ENCODE measurements at places on chromosomes 11 and 22.

GRCh38 chr22:30564045-30564760 lies 10.3 kb downstream of the GAL3ST1 start:
- DNase-seq, result no peak

- DNase-seq, result no peak
These were observed 107.0 kb downstream of the STIM1 start for GRCh38 chr11:3962406-3962840.

GRCh38 chr22:41146573-41146972 lies 54.2 kb downstream of the EP300 start:
- DNase-seq, result no peak

DNA sequence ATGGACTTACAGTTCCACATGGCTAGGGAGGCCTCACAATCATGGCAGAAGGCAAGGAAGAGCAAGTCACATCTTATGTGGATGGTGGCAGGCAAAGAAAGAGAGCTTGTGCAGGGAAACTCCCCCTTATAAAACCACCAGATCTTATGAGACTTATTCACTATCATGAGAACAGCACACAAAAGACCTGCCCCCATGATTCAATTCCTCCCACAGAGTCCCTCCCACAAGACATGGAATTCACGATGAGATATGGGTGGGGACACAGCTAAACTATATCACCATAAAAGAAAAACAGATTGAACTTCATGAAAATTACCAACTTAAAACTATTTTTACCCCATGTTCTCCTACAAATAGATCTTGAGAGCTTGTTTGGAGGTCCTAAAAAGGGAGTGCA lies 19.6 kb downstream of the ENTHD1 start:
- DNase-seq, result no peak

GRCh38 chr22:48885919-48886305 lies 941.8 kb downstream of the BRD1 start:
- no peak for DNase-seq

DNA sequence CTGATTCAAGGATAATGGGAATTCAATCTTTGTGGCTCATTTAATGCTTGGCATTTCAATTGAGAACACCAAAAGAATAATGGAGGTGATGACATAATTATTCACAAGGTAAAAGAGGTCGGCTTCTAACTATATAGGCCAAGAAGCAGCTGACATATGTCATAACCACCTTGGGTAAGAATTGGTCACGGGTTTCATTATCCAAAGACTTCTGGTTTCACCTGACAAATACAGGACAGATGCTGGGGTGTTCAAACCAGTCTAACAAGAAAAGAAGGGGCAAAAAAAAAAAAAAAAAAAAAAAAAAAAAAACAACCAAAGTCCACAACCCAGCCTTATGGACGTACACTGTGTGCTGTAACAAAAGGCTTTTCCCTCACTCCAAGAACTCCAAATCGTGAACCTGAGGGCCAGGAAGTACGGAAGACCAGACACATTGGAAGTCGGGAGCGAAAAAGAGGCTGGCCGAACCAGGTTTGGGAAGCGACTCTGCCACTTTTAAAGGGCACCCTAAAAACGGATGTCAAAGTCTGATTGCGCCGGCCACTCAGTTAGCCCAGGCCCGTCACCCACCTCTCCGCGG lies 385 bp downstream of the HARBI1 start:
- DNase-seq, result no peak

GRCh38 chr11:92302770-92303169 lies 78.2 kb downstream of the FAT3 start:
- no peak for DNase-seq

DNA sequence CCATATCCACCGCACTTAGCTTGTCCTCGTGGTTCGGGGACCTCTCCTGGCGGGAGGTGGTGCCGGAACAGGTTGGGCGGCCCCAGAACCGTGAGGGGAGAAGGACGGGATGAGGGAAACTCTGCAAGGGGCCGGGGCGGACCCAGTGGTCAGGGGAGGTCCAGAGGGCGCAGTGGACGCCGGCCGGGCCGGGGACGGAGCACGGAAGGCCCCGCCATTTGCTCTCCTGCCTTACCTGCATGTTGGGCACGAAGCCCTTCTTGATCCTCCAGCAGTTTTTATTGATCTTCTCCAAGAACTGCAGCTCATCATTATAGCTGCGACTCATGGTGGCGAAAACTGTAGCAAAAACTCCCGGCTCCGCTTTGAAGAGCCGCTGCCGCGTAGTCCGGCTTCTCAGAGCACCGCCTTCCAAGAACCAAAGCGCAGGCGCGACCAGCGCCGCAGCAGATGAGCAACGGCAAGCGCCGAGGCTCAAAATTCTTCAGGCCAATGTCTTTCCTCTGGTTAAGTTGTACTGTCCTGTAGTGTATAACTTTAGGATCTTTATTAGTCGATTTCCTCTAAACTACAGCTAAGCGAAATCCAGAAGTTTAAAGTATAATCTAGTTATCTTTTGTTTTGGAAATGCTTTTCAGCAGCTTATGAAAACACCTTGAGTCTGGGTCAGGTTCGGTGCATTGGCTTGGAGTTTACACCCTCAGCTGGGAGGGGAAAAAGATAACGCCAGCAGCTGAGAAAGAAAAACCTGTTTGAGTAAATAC lies at the start of gene RTCB:
RTCB (minus strand) TSS at position 419 of the 764 bp plus-strand sequence; CDS start at position 328, 91 bp downstream.
- DNase-seq, result peak; percentile 80

GRCh38 chr11:4187055-4187988 lies 92.7 kb downstream of the RRM1 start:
- peak; percentile 77 for DNase-seq

DNA sequence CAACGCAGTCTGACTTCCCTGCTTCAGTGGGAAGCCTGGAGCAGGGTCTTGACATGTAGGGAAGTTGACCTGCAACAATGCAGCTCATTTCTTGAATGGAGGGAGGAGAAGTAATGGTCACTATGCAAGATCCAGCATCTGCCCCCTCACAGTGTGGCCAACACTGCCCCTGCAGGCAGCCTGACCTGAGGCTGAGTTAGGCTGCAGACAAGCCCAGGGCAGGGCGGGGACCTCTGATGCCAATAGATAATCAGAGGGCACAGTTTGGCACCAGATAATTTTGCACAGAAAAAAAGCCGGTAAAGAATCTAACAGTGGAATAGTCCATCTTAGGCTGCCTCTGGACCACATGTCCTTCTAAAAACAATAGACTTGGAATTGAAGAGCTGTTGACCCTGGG lies 182.3 kb downstream of the DSCAML1 start:
- DNase-seq, result no peak

DNA sequence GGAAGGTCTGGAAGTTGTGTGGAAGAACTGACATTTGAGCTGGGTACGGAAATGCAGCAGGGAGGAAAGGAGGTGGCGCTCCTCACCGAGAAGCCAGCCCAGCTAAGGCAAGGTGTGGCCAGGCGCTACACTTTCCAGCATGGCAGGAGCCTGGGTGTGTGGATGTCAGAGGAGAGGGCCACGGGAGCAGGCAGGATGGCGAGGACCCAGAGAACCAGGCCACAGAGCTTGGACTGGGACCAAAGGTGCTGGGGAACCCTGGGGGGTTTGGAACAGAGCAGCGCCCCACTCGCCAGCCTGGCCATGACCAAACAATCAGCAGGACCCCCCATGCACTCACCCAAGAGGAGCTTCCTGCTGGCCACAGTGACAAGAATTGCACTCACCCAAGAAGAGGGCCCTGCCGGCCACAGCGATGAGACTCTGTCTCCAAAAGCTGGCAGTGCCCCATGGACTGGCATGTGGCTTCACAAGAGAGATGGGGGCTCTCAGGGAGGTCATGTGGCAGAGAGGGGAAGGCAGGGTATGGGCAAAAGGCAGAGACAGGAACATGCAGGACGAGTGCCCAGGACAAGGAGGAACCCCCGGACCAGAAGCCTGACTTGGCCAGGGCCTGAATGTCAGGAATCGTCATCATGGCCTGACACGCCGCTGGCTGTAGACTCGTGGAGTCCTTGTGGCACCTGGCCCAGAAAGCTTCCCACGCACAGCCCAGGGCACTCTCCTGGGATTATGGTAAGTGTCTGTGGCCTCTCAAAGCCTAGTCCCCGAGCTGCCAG lies 45.4 kb downstream of the IGF2 start:
- DNase-seq, result peak; percentile 3

- DNase-seq, result no peak
These were observed 1.5 kb downstream of the AMPD3 start for GRCh38 chr11:10456519-10456918.

- DNase-seq, result no peak
These were observed 38.3 kb upstream of the NNMT start for GRCh38 chr11:114257621-114258558.

DNA sequence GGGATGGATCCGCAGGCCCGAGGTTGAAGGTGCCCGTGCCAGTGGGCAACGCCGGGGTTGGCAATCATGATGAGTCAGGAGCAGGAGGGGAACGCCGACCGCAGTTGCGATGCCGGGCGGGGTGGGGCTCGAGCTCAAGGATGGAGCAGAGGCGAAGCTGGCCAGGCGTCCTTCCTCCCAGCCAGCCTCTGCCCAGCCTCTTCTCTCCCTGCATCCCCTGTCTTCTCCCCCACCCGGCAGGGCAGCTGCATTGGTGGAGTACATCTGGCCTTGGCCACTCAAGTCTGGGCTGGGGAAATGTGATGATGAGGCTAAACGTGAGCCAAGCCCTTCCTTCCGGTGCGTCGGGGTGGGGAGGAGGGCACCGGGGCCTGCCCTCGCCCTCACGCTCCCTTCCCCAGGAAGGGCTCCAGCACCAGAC lies 3.9 kb downstream of the IFITM10 start:
- no peak for DNase-seq

DNA sequence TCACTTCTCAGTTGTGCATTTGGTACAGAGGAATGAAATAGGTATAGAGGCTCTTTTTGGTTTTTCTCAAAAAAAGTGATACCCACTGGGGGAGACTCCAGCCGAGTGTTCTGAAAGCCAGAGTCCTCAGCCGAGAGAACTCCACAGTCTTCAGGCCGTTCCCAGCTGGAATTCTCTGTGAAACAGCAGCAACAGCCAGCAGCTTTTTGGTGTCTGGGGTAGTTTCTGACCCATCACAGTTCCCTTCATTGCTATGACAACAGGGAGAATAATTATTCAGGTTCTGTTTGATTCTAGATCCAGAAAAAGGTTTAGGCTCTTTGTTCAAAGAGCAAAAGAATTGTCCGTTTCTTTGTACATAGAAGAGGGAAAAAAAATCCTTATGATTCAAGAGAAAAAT lies 84.6 kb downstream of the C22orf31 start:
- DNase-seq, result no peak

- no peak for DNase-seq
These were observed 165.4 kb downstream of the AASDHPPT start for GRCh38 chr11:106242718-106243415.

DNA sequence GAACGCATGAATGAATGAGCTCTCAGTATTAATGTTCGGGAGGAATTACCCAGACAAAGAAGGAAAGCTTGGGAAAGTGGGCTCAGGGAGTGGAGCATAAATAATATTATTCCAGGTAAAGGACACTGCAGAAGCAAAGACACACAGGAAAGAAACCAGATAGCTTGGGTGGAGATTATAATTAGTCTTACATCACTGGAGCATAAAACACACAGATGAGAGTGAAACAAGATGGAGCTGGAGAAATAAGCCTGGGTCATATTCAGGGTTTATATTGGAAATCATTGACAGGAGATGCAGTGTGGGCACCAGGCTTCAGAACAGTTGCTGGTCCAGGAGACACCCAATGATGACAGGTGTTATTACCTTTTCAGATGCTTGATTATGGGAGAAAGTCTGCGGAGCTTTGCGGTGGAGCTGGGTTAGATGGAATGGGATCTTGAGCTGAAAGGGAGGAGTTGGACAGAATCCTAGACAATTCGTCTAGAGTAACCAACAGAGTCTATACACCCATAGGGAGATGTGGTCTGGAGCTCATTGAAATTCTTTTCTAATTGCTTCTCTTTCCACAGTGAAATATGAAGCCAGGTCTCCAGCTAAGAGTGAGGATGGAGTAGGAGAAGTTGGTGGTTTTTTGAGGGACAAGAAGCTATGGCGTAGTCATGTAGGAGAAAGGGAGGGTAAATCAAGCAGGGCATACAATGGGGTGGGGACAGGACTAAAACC lies 227.2 kb downstream of the FAM76B start:
- no peak for DNase-seq

DNA sequence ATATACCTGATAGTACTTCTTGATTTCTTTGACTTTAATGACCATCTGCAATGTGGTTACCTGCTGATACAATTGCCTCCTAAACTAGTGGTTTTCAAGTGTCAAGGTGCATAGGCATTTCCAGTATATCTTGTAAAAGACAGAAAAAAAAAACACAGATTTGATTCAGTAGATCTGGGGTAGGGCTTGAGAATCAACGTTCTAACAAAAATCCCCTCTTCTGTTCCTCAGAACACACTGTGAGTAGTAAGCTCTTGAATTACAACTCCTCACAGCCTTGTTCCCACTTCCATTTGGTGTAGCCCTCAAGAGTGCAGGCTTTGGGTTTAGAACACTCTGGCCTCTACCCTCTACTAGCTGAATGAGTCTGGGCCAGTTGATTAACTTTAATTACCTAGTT lies 78.0 kb upstream of the CTSC start:
- no peak for DNase-seq

DNA sequence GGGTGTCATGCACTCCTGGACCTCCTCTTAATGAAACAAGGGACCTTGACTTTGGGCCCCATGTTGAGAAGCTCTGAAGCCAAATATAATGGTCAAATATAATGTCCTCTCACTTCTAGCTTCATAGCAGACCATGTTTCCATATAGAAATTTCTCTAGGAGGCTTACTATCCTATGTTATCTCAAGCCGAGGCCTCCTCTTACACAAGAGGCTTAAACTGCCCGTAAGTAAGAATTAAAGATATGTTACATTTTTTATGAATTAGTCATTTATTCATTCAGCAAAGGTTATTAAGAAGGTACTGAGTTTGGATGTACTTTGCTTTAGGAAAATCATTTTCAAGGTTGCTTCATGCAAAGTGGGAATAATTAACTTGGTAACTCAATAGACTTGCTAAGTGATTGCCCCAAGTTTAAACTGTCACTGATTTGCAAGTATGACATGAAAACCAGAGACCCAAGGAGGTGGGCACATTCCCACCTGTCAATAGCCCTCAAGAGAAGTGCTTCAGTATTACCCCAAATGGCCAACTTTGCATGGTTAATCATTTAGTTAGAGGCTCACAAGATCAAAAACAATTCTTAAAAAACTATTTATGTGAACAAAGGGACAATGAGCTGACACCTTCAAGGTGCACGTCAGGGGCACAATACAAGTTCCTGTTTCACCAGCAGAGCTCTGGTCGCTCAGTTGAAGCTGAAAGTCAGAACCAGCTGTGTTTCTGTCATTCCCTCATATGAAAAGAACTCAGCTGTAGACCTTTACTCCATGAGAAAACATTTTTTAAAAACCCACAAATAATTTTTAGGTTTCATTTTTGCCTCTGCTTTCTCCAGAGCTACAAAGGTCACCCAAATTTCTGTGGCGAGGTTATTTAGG lies 20.9 kb downstream of the BDNF start:
- no peak for DNase-seq

DNA sequence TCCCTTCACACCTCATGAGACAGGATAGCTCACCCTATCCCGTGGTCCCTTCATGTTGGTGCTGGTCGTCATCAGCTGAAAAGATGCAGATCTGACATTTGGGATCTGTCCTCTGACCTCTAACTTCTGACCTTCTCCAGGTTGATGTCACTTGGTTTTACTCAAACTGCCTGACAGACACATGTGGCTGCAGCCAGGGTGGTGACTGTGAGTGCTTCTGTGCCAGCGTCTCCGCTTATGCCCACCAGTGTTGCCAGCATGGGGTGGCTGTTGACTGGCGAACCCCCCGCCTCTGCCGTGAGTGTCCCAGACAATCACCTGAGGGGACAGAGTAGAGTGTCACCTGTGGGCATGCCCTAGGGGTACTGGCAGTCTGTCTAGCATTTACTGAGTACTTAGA lies 49.7 kb downstream of the OTOG start:
- no peak for DNase-seq
